NCI-H146 (cell line): ENCODE measurements at places on chromosomes 1 and 21.

- no peak for DNase-seq
These were observed 669.9 kb upstream of the NR5A2 start for GRCh38 chr1:199357599-199357998.

DNA sequence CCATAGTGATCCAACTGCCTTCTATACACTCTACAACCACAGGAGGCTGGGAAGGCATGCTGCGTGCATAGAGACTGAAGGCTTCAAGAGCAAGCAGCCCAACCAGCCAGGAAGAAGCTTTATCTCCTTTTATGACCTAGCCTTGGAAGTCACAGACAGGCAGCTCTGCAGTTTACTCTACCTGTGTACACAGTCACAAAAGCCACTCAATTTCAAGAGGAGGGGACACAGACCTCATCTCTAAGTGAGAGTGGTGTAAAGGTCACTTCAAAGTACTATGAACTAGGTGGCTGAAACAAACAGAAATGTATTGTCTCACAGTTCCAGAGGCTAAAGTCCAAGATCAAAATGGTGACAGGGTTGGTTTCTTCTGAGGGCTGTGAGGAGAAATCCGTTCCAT is 69.6 kb upstream of the GJB5 start:
- DNase-seq = no peak

GRCh38 chr1:59816318-59816878 is 1.6 kb downstream of the HOOK1 start:
- no peak for DNase-seq

- no peak for DNase-seq
These were observed 3.6 kb downstream of the TENT5C start for GRCh38 chr1:117609471-117609911.

DNA sequence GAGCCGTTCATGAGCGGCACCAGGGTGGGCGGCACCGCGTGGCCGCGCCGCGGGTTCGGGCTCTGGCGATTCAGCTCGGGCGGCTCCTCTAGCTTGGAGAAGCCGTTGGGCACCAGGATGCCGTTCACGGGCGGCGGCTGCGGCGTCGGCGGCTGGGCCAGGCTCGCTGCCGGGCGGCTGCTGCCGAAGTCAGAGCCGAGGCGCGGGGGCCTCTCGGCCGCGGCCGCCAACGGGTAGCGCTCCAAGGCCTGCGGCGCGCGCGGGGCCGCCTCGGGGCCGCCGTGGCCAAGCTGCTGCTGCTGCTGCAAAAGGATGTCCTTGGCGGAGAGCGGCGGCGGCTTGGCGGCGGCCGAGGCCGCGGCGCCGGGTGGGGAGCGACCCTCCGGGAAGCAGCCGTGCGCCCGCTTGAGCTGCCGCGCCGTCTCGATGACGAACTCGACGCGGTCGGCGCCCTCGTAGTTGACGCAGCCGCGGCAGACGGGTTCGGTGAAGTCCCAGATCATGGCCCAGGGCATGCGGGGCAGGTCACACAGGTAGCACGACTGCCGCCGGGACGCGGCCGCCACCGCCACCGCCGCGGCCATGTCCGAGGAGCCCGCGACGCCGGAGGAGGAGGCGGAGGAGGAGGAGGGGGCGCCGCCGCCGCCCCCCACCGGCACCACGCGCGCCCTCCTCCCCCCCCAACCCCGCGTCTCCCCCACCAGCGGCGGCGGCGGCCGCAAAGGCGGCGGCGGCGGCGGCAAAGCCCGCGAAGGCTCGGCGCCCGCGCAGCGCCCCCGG is 877 bp downstream of the IRF2BP2 start:
- DNase-seq = peak; percentile 58

DNA sequence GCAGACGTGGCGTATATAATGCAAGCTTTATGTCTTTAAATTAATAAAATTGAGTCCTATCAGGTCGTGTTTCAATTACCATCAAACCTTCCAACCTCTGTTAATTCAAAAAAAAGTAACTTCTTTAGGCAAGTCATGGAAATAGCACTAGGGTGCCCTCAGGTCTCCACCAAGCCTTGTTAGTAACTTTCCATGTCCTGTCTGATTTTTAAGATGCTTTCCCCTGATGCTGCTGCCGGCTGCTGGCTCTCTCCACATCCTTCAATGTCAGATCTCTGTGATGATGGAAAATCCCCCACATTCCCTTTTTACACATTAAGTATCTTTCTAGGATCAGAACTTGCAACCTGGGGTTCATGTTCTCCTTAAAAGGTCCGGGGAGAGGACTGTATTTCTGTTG is 3.0 kb downstream of the ERG start:
- DNase-seq = no peak

- DNase-seq = no peak
These were observed 9.1 kb downstream of the ITGB2 start for GRCh38 chr21:44911384-44912157.

DNA sequence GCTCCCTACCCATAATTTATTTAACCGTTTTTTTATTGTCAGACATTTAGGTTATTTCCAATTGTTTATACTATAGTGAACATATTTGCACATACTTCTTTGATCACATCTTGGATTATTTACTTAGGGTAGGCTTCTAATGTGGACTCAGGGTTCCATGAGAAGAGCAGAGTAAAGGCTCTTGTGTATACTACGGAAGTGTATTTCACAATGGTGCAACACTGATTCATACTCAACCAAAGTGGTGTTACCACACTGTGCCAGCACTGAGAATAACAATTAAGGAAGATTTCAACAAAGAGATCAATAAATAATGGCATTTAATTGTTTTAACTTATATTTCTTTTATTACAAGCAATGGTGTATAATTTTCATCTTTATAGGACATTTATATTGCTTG is 251.2 kb downstream of the ZNF326 start:
- no peak for DNase-seq

DNA sequence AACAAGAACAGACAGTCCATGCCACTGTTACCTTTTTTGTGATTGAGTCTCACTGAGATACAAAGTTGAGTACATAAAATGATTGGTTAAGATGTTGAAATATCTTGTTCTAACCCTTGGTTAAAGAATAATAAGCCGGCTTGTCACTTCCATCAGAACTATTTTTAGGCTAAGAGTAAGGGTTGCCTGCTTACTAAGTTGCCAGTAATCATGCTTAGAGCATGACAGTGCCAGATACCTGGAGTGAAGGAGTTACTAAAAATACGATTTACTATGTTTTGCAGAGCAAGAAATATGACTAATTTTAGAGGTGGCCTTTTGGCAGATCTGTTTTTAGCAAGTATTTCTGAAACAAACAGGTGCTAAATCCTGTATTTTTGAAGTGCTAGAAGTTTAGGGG is 6.0 kb downstream of the HUNK start:
- no peak for DNase-seq

DNA sequence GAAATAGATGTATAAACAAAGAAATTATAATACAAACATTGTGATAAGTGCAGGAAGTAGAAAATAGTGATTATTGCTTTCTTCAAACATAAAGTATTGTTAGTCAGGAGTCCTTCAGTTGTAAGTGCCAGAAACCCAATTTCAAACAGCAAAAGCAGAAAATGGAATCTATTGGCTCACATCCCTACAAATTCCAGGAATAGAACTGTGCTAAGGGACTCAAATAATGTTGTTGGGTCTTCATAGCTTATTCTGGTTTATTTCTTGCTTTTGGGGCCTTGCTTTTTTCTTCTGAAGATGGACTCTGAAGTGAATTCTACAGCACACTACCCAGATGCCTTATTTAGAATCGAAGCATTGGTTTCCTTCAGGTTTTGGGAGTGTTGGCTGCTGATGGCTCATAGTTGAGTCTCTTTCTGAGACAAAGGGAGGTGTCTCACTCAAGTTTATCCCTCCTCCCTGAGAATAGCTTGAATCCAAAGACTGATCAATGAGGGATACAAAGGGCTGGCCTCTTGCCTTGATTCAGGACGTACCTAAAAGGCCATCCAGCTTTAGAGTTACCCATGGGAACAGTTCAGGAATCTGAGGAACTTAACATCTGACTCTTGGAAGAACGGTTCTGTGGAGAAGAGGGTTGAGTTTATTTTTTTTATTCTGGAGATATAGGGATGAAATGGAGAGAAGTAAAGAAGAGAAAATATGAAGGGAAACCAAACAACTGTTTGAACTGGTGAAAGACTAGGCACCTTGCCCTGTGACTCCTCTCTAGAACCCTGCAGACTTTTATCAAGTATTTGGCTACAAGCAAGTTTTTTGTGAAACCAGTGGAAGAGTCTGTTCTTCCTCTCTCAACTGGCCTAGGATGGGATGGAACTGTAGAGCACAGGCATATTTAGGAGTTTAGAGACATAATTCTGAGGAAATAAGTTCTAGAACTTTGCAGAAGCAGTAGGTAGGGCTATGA is 39.0 kb upstream of the ATG4C start:
- no peak for DNase-seq

DNA sequence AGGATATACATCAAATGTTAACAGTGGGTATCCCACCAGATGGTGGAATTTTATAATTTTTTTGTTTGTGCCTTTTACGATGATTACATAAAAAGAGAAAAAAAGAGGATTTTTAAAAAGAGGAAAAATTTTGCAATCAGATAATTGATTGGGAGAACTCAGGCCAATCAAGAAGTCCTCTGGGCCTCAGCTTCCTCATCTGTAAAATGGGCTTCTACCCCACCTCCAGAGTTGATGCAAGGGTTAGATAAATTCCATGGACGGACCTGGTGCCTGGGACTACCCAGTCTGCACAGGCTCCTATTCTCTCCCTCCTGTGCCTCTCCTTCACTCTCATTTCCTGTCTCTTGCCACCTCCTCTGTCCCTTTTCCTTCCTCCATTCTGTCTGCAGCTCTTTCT is 88.9 kb downstream of the TRABD2B start:
- no peak for DNase-seq

DNA sequence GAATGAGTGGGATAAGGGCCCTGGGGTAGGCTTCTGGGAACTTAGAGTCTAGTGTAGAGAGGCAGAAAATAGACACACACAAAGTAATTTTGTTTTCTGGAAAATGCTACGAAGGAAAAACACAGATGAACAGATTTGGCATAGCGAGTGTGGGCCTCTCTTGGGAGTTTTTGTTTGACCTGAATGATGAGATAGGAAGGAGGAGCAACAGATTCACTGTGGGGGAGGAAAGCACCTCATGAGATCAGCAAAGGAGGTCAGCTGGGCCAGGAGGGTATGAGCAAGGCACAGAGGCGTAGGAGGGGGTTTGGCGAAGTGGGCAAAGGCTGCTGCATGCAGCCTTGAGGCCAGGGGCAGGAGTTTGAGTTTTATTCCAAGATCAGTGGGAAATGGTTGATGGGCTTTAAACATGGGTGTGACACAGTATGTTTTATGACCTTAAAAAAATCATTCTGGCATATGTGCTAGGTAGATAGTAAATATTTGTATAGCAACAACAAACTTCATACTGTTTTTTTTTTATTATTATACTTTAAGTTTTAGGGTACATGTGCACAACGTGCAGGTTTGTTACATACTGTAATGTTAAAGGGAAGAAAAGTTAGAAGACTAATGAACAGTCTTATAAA is 57.9 kb downstream of the FGGY start:
- no peak for DNase-seq
